ENCODE measurements at places on chromosomes 11 and 22. TPM values are rescaled to one million over a fixed set of nuclear protein-coding genes. Genes with fewer than 3 reads are reported as not detected.

The HYLS1 gene
- total RNA-seq, result 1.1 TPM

The OR56A1 gene
- total RNA-seq, result not detected

The OR5J2 gene
- total RNA-seq, result not detected

The SELENOM gene
- total RNA-seq, result 55.6 TPM

The VWCE gene
- total RNA-seq, result 1.5 TPM

The ATXN10 gene
- 35.4 TPM for total RNA-seq

The C11orf86 gene
- not detected for total RNA-seq

The ZNF280A gene
- total RNA-seq, result not detected
